GM03348 (cell line): ENCODE measurements at places on chromosomes 11 and 22.

DNA sequence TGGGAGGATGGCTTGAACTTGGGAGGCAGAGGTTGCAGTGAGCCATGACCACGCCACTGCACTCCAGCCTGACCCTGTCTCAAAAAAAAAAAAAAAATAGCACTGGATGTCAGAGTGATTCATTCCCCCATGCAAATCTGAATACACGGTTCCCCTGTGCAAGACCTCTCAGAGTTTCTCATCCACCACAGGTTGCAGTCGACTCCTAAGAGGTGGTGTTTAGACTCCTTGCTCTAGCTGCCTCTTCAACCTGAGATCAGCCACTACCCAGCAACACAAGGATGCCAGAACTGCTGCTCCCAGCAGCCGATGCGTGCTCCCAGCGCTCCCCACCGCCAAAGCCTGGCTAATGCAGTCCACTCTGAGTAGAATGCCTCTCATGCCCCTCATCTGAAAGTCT lies 97.5 kb downstream of the PARVA start:
- DNase-seq, result no peak

DNA sequence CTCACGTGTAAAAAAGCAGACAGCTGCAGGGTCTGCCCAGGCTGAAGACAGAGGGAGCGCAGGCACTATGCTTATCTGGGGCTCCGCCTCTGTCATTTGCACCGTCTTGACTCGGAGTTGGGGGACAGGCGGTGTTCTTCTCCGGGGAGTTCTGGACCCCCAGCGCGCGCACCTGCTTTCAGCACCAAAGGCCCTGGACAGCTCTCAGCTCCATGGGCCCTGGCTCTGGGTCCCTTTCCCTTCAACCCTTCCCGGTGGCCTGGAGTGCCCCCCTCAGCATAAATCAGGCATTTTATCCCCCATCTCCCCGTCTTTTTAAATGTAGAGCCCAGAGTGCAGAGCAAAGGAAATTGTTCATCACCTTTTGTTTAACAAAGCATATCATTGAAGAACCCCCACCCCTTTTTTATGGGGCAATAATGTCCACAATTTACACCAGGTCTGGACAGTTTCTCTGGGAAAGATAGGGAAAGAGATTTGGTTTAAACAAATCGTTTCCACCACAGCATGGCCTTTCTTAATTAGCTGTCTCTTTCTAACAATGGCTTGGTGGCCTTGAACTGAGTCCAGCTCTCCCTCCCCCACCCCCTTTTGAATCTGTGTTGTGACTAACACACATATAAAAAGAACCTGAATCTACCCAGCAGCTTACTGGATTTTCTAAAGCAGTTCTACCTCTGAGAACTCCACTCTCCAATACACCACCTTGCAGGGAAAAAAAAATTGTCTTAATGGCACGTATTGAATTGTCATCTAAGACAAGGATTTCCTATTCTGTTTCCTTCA lies 1.7 kb downstream of the SEZ6L start:
- peak; percentile 15 for DNase-seq

- DNase-seq, result no peak
Measured at GRCh38 chr22:23216461-23217170, 36.3 kb downstream of the BCR start.

- no peak for DNase-seq
Measured at GRCh38 chr11:19683141-19683805, 29.4 kb upstream of the NAV2 start.

- DNase-seq, result no peak
Measured at GRCh38 chr11:15893080-15893492, 463.3 kb downstream of the SOX6 start.

- no peak for DNase-seq
Measured at GRCh38 chr11:2691991-2692875, 7.6 kb downstream of the KCNQ1OT1 start.

- DNase-seq, result no peak
Measured at GRCh38 chr11:60929764-60930163, 5.5 kb downstream of the TMEM132A start.

- no peak for DNase-seq
Measured at GRCh38 chr11:131351848-131352247, 18.6 kb upstream of the NTM start.

DNA sequence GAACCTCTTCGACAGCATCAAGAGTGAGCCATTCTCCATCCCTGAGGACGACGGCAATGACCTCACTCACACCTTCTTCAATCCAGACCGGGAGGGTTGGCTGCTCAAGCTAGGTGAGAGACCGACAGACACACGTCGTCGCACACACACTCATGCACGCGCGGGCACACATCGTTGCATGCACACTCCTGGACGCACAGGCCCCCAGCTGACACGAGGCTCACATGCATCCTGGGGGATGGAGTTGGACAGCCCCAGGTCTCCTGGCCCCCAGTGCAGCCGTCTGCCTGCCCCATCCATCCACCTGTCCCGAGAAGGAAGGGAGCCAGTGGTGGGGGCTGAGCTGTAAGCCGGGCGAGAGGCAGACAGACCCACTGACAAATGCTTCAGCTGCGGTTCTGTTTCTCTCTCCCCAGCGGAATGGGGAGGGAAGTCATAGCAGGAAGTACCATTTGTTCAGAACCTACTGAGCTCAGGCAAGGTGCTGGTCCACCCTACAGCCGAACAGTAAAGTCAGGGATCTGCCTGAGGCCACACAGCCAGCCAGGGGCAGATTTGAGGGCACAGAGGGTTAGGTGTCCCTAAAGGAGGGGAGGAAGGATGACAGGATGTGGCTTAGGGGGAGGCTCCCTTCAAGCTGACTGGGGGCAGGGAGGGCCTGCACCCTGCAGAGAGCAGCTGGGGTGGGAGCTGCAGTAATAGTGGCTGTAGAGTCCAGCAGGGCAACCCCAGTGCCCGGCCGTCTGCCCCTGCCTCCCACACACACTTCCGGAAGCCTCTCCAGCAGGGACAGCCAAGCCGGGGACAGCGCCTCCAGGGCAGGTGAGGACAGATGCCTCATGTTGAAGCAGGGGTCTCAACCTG lies 27.1 kb downstream of the CYTH4 start:
- DNase-seq, result no peak

DNA sequence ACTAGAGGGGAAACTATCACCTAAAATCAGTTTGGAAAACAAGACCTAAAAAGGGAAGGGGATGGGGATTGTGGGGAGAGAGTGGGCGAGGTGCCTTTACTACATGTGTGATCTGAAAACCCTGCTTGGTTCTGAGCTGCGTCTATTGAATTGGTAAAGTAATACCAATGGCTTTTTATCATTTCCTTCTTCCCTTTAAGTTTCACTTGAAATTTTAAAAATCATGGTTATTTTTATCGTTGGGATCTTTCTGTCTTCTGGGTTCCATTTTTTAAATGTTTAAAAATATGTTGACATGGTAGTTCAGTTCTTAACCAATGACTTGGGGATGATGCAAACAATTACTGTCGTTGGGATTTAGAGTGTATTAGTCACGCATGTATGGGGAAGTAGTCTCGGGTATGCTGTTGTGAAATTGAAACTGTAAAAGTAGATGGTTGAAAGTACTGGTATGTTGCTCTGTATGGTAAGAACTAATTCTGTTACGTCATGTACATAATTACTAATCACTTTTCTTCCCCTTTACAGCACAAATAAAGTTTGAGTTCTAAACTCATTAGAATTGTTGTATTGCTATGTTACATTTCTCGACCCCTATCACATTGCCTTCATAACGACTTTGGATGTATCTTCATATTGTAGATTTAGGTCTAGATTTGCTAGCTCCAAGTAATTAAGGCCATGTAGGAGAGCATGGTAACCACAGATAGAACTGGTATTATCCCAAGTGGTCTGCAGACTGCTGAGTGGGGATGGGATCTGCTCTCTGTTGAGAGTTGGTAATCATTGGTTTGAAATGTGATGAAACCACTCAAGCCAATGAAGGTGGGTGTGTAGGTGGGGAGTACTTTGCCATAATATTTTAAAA lies 3.6 kb downstream of the NEAT1 start:
- DNase-seq, result no peak

GRCh38 chr11:100501450-100501849 lies 185.6 kb upstream of the ARHGAP42 start:
- DNase-seq, result no peak

GRCh38 chr11:93248602-93249001 lies 50.8 kb upstream of the SLC36A4 start:
- DNase-seq, result no peak

DNA sequence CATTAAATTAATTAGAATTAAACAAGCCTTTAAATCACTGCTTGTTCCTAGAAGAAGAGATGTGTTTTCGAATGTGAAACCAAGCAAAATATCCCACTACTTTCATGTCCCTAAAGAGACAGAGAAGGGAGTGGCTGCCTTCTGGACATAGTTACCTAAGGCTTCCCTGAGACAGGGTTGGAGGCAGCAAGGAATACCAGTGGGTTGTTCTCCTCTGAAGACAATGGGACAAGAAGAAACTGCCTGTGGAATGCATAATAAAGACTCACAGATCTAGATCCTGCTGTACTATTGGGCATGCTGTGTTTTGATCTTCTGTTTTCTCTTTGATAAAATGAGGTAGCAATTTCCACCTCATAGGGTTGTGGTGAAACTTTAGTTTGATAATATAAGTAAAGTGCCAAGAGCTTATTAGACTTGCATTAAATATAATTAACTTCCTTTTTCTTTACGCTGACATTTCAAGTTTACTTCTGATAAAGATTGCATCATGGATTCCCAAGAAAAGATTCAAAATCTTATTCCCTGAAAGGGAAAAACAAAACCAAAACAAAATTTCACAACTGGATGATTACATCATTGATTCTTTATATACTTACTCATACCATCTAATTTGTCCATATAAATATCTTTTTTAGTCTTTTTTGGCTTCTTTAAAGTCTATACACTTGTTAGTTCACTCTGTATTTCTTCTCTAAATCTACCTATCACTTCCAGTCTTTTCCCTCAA lies 621.3 kb downstream of the ETS1 start:
- DNase-seq, result peak; percentile 31

GRCh38 chr11:42812361-42812760 lies 499.4 kb upstream of the API5 start:
- DNase-seq, result no peak

DNA sequence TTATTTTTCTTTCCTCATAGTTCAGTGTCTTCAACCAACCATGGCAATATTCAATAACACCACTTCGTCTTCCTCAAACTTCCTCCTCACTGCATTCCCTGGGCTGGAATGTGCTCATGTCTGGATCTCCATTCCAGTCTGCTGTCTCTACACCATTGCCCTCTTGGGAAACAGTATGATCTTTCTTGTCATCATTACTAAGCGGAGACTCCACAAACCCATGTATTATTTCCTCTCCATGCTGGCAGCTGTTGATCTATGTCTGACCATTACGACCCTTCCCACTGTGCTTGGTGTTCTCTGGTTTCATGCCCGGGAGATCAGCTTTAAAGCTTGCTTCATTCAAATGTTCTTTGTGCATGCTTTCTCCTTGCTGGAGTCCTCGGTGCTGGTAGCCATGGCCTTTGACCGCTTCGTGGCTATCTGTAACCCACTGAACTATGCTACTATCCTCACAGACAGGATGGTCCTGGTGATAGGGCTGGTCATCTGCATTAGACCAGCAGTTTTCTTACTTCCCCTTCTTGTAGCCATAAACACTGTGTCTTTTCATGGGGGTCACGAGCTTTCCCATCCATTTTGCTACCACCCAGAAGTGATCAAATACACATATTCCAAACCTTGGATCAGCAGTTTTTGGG lies at the start of gene OR51T1:
Gene OR51T1, plus strand, starts transcription at position 41 of the 641 bp plus-strand sequence. Its CDS starts 0 bp downstream, at position 41.
- DNase-seq, result no peak

GRCh38 chr11:128468111-128468510 lies 119.2 kb downstream of the ETS1 start:
- DNase-seq, result no peak

GRCh38 chr11:120759046-120759445 lies 247.5 kb downstream of the GRIK4 start:
- no peak for DNase-seq

DNA sequence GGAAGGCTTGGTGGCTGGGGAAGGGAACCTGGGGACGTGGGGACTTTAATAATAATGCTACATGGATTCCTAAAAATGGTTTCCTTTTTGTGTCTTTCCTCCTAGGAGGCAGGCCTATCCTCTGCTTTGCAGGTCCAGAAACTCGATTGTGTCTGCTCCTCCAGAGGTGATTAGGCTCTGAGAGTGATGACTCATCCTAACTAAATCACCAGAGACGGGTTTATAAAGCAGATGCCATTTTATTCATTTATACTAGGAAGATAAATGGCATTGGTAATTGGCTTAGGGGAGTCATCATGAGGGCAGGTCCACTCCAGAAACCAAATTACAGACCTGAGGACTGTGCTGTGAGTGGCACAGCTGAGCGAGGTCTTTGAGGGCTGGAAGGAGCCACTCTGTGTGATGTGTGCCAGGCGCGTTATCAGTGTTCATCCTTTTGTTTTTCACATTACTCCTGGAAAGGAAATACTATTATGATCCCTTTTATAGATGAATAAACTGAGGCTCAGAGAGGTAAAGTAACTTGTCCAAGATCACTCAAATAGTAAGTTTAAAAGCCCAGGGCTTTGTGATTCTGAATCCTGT lies 7.1 kb downstream of the NLRX1 start:
- no peak for DNase-seq

DNA sequence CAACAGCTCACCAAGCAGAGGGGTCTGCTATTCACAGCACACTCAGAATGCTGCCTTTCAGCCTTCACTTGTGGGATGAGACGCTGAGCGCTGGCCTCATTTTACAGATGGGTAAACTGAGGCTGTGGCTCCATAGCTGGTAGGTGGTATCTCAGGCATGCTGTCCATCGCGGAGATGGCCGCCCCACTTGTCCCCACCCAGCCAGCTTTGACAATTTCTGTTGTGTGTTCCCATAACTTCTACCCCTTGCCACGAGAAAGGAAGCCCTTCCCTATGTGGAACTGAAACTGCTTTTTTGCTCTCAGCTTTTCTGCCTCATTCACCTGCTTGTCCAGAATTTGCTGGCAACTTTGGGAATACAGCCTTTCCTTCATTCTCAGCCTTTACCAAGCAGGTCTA lies 36.1 kb upstream of the NNMT start:
- DNase-seq, result no peak

DNA sequence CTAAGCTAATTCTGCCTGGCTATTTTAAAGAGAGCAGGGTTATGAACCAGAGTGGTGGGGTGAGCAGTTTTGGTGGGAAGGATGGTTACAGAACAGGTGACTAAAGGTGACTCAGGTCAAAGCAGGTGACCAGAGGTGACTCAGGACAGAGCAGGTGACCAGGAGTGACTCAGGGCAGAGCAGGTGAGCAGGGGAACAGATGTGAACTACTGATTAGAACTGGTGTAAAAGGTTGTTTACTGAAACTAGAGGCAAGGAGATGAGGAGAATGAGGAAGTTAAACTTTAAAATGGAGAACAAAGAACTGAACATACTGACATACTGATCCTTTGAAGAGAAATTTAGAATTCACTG lies 15.4 kb upstream of the HYLS1 start:
- no peak for DNase-seq

GRCh38 chr11:118434553-118435289 lies 1.6 kb upstream of the KMT2A start:
- peak; percentile 22 for DNase-seq

GRCh38 chr11:46976182-46976854 lies 39.8 kb downstream of the CSTPP1 start:
- DNase-seq, result no peak

GRCh38 chr11:132780046-132780445 lies 752.3 kb downstream of the OPCML start:
- DNase-seq, result no peak
